ENCODE measurements at places on chromosomes 7 and 10.
A peak's percentile ranks its signal among the peaks of the same experiment; 100 is the strongest.

GRCh38 chr7:133830081-133830480, 297.1 kb upstream of the LRGUK start:
- DNase-seq, result no peak

GRCh38 chr10:86668297-86669165, at the start of gene LDB3:
TSS of gene LDB3 (plus strand) at chr10:86668511. CDS start at chr10:86668692, 181 bp downstream.
- no peak for DNase-seq

GRCh38 chr10:15265056-15265455, 96.6 kb upstream of the NMT2 start:
- no peak for DNase-seq

DNA sequence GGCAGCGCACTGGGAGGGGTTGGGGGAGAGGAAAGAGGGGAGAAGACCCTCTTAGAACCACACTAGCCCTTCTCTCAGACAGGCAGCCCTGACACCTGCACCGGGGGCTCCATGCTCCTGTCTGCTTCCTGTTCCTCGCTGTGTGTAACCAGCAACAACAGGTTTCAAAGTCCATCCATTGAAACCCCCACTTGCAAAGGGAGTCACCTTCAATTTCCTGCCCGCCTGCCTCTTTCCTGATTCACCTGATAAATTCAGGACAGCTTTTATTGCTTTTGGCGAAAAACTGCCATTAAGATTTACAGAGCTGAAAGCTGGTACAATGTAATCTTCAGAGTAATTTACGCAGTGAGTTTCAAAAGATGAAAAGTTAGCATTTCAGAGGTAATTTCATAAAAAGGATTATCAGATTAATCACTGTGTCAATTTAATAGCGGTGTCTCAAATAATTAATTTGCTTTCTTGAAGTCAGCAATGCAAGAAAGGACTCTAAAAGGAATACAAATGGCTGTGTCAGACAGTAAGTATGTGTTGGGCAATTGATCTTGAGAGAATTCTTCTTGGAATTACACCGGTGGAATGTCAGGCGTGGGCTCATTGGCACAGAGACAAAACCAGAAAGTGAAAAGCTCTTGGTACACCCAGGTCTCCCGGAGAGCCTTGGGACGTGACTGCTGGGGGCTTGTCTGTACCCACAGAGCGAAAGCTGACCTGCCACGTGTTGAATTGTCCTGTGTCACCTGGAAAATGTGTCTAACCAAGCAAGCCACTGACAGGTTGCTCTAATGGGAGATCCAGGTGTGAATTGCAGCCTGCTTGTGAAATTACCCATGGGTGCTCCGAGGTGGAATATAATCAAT, 60.7 kb downstream of the TMEM209 start:
- DNase-seq, result no peak

DNA sequence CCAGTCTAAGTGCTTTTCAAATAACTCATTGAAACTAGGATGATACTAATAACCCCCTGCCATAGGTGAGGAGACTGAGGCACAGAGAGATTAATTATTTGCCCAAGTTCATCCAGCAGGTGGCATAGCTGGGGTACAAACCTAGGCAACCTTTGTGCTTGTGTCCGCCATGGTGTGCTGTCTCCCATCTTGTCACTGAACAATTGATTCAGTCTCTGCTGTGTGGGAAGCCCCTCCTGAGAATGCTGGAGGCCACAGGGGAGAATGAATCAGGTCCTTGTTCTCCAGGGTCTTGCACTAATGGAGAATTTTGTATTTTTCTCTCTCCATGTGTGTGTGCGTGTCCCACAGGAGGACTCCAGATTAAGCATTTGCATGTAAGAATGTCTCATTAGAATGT, 15.8 kb upstream of the TMEM236 start:
- no peak for DNase-seq

DNA sequence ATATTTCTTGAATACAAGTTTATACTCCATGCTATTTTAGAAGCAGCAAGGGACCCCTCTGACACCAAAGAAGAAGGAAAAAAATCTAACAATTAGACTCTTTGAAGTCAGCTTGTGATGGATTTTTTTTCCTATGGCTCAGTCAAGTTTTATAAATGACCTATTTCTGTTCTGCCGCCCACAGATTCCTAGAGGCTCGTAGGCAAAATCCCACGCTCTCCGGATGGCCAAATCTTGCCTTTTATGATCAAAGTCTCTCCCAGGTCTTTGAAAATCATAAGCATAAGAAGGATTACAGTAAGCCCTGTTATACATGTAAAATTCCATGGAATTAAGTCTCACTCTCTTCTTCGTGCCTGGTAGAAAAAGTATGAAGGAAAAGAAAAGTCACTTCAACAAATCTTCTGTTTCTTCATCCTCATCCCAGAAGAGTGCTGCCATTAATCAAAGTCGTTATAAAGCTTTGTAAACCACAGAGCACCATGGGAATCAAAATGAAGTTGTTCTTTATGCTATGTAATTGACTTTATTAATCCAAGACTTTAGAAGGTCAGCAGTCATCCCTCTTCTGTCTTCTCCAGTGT, 33.1 kb downstream of the ASB13 start:
- DNase-seq, result no peak

DNA sequence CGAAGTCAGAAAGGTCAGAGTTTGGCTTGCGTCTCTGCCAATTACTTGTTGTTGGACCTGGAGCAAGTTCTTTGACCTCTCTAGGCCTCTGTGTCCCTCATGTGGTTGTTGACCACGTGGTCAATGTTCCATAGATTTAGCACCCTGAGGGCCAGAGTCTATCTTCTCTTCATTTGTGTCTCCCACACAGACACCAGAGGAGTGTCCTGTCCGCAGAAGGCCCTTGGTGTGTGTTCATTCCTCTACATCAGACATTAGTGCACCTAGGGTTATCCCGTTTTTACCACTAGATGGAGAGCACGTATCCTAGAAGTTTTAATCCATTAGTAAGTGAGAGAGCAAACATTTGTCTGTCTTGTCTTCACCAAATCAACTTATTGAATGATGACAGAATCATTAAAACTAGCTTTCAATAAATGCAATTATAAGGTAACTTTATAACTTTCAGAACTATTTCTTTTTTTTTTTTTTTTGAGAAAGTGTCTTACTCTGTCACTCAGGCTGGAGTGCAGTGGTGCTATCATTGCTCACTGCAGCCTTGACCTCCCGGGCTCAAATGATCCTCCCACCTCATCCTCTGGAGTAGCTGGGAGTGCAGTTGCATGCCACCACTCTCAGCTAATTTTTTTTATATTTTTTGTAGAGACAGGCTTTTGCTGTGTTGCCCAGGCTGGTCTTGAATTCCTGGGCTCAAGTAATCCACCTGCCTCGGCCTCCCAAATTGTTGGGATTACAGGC, 122.5 kb upstream of the ANKRD1 start:
- peak; percentile 63 for DNase-seq

- DNase-seq, result no peak
Observed at GRCh38 chr7:125396466-125397151, 467.0 kb upstream of the POT1 start.

DNA sequence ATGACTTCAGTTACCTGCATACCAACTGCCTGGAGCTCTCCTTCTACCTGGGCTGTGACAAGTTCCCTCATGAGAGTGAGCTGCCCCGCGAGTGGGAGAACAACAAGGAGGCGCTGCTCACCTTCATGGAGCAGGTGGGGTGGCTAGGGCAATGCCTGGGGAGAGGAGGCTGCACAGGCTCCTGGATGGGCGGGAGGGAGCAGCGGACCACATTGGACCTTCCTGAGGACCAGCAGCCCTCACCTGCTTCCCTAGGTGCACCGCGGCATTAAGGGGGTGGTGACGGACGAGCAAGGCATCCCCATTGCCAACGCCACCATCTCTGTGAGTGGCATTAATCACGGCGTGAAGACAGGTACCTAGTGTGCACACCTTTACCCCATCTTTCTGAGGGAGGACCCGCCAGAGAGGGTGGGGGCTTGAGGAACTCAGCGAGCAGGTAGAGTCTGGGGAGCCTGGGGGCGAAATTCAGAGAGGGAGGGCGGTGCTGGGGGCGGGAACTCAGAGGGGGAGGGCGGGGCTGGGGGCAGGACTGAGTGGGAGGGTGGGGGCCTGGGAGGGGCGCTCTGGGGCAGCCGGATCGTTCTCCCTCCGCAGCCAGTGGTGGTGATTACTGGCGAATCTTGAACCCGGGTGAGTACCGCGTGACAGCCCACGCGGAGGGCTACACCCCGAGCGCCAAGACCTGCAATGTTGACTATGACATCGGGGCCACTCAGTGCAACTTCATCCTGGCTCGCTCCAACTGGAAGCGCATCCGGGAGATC, 9.0 kb downstream of the AEBP1 start:
- no peak for DNase-seq

GRCh38 chr10:12019283-12019971, 23.2 kb downstream of the UPF2 start:
- DNase-seq, result no peak

- peak; percentile 91 for DNase-seq
Observed at GRCh38 chr10:59333701-59334100, 28.6 kb downstream of the FAM13C start.

GRCh38 chr10:3806603-3807002, 21.6 kb upstream of the KLF6 start:
- DNase-seq, result no peak

- DNase-seq, result peak; percentile 44
Observed at GRCh38 chr10:115772606-115773005, 500.4 kb downstream of the GFRA1 start.

DNA sequence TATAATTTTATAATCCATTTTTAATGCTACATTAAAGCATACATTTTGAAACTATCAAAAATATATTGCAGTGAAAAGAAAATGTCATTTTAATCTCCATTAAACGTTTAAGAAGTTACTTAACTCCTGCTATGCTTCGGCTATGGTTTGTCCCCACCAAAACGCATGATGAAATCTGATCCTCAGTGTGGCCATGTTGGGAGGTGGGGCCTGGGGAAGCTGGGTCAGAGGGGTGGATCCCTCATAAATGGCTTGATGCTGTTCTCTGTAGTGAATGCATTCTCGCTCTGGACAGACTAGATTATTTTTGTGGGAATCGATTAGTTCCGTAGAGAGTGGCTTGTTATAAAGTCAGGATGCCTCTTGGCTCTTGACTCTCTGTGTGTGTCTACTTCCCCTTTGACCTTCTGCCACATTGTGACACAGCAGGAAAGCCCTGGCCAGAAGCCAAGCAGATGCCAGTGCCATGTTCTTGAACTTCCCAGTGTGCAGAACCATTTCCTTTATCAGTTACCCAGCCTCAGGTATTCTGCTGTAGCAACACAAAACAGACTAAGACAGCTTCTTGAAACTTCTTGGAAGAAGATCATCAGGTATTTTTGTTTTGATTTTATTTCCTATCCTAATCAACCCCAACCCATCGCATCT, 77.8 kb downstream of the TCERG1L start:
- DNase-seq, result no peak

- no peak for DNase-seq
Observed at GRCh38 chr7:135167365-135167917, 3.1 kb downstream of the CYREN start.

DNA sequence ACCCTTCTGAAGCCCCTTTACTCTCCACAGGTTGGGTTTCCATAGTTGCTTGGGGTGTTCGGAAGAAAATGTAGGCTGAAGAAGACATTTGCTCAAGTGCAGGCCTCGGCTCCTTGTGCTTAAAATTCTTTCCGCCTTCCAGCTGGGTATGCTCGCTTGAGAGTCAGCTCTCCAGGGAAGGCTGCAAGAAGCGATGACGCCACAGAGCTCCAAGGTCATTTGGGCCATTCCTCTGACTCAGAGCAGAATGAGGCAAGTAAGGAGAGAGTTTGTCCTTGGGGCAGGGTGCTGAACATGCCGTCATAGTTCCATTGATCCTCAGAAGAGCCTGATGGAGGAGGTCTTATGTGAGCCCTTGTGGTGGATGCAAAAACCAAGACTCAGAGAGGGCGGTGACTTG, 27.4 kb upstream of the HSPA12A start:
- DNase-seq, result no peak

DNA sequence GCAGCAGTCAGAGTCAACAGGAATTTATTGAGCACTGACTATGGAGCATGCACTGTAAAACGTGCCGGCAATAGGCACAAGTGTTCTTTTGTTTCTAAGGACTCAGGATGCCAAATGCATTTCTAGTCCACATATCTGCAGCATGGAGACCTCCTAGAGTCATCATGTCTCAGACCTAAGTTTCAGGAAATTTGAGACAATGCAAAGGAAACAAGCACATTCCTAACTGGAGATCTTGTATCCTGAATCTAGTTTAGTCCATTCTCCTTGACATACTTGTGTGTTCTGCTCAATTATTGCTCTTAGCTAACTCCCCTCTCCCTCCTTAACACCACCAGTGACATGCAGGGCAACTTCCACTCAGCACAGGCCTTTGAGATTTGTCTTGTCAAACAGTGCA, 173.2 kb downstream of the ZNF438 start:
- no peak for DNase-seq

DNA sequence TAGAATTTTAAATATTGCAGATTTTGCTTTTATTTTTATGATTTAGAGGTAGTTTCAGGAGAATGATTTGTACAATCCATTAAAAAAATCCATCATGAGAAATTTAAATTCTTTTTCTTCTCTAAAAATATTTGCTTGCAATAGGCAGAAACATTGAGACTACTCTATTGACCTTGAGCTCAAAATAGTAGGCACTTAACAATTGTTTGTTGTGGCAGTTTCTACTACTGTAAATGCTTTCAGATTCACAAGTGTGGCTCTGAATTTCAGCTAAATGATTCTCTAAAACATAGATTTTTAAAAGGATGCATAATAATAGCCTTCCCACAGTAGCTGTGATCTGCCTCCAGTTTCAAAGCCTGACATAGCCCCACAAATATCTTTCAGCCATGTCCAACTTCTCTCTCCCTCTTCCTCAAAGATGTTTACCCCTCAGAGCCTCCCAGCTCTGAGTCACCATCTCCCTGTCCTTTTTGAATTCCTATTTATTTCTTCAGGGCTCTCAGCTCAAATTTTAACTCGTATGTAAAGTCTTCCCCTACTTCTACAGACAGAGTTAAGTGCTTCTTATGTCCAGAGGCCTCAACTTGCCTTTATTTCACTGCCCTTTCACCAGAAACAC, 160.5 kb downstream of the AOAH start:
- no peak for DNase-seq

GRCh38 chr7:18461785-18462467, 33.6 kb upstream of the HDAC9 start:
- DNase-seq, result no peak

DNA sequence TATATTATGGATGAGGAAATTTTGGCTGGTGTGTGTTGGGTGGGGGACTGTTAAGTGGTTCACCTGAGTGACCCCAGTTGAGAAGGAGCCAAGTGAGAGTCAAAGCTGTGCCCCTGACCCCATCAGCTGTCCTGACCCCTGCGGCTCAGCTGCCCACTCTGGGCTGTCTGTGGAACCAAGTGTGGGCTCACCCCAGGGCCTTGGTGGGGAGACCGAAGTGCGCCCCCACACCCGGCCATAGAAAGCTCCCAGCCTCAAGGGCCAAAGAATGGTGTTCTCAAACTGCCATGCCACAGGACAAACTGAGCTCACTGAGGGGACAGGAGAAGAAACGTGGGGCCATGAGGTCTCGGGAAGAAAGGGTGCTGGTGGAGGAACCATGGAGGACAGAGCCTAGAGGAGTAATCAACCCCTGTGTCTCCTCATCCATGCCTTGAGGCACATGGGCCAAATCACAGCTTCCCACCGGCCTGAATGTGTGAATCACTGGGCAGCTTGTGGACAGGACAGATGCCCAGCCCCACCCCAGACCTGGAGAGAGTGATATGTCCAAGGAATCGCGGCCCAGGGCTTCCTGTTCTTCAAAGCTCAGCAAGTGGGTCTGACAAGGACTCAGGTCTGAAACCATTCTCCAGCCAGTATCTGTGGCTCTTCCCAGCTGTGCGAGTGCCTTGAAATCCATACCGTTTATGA, 86.2 kb upstream of the CACUL1 start:
- DNase-seq, result no peak

- no peak for DNase-seq
Observed at GRCh38 chr7:125126376-125126775, 196.8 kb upstream of the POT1 start.

All from Ammon's horn (tissue), 1 donor.